ENCODE measurements at places on chromosomes 13 and 19.

- no peak for DNase-seq
These were observed 54.5 kb downstream of the RAB20 start for GRCh38 chr13:110506859-110507566.

- no peak for DNase-seq
These were observed 135.3 kb upstream of the TMTC4 start for GRCh38 chr13:100809856-100810255.

GRCh38 chr13:29917650-29918049 lies 67.2 kb upstream of the UBL3 start:
- no peak for DNase-seq

DNA sequence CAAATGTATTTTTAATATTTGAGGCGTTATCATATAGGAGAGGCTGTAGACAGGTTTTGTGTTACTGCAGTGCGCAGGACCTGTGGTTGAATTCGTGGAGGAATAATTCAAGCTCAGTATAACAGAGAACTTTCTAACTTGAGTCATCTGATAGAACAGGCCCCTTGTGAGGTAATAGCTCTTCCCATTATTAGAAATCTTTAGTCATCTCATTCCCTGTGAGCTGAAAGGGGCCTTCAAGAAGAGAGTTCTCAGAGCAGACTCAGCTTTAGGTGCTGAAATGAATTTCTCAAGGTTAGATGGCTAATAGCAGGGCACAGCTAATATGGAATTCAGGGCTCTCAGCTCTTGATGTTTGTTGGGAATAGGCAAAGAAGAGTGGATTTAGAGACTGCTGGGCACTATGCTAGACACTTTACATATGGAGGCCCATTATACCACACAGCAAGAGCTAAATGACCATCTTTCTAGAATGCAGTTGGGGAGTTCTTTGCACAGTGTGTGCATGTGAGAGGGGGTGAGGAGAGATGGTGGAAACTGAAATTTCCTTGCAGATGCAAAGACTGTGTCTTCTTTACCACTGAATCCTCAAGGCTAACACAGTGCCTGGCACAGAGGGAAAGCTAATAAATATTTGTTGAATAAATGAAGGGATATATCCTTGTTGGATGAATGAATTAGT lies 89.5 kb downstream of the DGKH start:
- no peak for DNase-seq

GRCh38 chr13:111165241-111166010 lies 50.3 kb downstream of the ARHGEF7 start:
- DNase-seq = no peak
